ENCODE measurements at places on chromosomes 7 and 10.

- DNase-seq: no peak
Observed at GRCh38 chr7:79217468-79217867, 236.0 kb downstream of the MAGI2 start.

GRCh38 chr7:99767662-99768061, 16.3 kb downstream of the CYP3A4 start:
- no peak for DNase-seq

DNA sequence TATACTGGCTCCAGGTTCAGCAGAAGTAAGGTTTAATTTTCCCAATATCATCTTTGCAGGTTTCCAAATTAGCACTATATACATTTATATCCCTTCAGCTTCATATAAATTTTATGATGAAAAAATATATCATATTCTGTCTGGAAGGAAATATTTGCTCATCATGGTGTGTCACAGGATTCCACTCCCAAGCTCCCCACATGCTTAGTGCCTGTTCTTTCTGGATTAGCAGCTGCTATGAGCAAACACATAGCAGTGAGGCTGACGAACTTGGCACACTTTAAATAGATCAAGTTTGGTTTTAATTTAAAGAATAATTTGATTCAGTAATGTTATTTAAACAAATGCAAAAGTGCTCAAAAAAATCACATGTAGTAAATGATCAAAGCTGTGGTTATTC, 251.9 kb downstream of the AGMO start:
- DNase-seq: no peak

- no peak for DNase-seq
Observed at GRCh38 chr10:13448216-13448615, 80.6 kb downstream of the BEND7 start.

DNA sequence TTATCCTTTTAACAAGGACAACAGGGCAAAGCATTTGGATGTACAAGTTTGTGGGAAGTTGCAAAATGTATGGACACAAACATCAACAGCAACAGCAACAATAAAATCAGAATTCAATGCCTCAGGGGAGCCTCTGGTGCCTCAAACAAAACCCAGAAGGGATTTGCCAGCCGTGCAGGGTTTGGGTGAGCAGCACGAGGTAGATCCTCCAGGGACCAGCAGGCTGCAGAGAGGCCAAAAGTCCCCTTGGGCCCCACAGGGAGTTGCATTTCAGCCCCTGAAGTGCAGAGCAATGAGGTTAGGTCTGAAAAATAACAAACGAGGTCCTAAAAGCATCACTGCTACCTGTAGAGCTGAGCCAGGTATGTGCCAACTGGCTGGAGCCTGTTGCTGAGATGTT, 51.7 kb upstream of the CPXM2 start:
- DNase-seq: no peak

DNA sequence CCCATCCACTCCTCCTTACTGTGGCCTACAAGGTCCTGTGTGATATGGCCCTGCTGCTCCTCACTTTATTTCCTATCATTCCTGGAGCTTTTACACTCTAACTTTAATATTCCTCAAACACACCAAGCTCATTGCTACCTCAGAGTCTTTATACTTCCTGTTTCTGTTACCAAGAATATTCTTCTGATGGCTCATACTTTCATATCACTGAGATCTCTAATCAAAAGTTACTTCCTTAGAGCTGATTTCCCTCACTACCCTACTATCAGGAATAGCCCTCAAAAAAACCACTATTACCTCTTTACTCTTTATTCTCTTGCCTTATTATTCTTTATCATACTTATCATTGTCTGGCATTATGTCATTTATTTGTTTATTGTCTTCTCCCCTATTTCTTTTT, 5.8 kb upstream of the PPP3CB start:
- DNase-seq: no peak

DNA sequence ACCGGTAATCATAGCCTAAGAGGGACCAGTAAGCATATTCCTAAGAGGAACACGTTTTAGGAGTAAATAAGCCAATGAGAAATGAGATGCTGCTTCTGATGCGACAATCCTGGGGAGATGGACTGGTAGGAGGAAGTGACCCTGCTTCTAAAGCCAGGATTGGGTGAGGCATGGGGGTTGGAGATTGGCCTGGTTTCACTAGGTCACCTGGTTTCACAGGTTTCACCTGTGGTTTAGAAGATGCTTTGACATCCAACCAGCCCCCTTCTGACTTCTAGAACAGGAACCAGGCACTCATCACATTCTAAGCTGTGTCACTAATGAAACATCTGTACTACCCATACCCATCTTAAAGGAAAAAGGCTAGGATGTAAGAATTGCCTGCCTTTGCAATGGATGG, 53.0 kb upstream of the BAMBI start:
- no peak for DNase-seq

- DNase-seq: no peak
Observed at GRCh38 chr10:61411706-61412105, 41.5 kb downstream of the TMEM26 start.

- no peak for DNase-seq
Observed at GRCh38 chr7:14861456-14861855, 41.1 kb downstream of the DGKB start.

GRCh38 chr10:101797403-101798059, 14.3 kb upstream of the NPM3 start:
- no peak for DNase-seq

DNA sequence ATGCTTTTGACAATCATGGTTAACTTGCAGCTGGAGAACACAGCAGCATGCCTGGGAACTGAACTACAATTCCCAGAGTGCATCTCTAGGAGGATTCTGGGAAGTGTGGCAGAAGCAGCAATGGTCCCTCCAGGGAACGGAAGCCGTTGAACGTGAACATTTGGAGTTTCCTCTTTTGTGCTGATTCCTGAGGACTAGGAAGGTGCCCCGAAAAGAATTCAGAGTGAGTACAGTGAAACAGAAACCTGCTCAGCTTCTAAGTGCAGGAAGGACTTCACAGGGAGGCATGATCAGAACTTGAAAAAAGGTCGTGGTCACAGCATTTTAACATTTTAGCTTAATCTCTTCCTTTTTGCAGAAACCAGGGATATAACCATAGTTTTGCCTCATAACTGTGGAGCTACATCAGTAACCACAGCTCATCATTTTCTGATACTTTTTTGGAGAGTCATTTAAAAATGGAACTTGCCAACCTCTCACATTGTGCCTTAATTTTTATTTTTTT, at the start of gene NUDT13:
Gene NUDT13, plus strand, starts transcription at position 111 of the 505 bp plus-strand sequence. CDS start 3,911 bp downstream, outside the sequence.
- peak; percentile 53 for DNase-seq

GRCh38 chr7:367351-367901, 77.5 kb downstream of the FOXL3 start:
- no peak for DNase-seq

DNA sequence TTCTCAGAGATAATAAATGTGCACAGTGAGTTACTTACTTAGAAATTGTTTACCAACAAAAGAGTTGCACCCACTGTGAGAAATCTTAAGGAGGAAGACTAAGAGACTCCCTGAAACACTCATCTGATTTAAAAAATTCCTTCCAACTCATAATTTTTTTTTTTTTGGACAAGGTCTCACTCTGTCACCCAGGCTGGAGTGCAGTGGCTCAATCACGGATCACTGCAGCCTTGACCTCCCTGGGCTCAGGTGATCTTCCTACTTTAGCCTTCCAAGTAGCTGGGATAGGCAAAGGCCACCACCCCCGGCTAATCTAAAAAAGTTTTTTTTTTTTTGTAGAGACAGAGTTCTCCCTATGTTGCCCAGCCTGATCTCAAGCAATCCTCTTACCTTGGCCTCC, 36.0 kb downstream of the MALSU1 start:
- DNase-seq: no peak

GRCh38 chr7:116328161-116328560, 117.8 kb downstream of the TES start:
- DNase-seq: no peak

- no peak for DNase-seq
Observed at GRCh38 chr10:131081786-131082185, 229.7 kb downstream of the TCERG1L start.

GRCh38 chr7:36064676-36065075, 88.4 kb upstream of the EEPD1 start:
- DNase-seq: no peak

- no peak for DNase-seq
Observed at GRCh38 chr10:33532901-33533300, 198.4 kb upstream of the NRP1 start.

- DNase-seq: no peak
Observed at GRCh38 chr10:121947343-121948330, 19.8 kb upstream of the ATE1 start.

DNA sequence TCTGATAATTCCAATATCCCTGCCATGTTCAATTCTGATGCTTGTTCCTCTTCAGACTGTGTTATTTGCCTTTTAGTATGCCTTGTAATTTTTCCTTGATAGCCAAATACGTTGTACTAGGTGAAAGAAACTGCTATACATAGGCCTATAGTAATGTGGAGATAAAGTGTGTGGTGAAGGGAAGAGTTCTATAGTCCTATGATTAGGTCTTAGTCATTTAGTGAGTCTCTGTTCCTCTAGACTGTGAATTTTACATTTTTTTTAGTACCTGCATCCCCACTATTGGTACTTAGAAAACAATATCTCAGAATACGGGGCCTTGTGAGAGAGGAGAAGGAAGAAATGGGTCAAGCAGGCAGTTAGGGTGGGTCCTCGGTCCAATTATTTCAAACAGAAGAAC, 59.6 kb upstream of the SEMA3E start:
- DNase-seq: no peak

GRCh38 chr7:71016401-71016800, 115.5 kb upstream of the GALNT17 start:
- DNase-seq: no peak

DNA sequence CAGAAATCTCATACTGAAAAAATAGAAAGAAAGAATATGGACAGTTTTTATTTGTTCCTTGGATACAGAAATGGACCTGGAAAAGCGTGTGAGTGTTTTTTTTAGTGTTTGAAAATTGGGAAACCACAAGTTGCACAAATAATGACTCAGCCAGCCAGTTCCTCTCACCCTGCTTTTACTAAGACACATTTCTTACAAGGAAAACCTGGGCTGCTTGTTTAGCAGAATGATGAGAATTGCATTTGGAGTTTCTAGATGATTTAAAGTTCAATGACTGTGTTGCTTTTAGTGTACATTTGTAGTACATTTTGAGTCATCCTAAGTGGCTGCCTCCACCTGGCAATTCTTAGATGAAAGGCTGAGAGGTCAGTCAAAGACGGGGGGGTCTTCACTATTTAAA, 218.7 kb downstream of the ABCA13 start:
- DNase-seq: no peak

DNA sequence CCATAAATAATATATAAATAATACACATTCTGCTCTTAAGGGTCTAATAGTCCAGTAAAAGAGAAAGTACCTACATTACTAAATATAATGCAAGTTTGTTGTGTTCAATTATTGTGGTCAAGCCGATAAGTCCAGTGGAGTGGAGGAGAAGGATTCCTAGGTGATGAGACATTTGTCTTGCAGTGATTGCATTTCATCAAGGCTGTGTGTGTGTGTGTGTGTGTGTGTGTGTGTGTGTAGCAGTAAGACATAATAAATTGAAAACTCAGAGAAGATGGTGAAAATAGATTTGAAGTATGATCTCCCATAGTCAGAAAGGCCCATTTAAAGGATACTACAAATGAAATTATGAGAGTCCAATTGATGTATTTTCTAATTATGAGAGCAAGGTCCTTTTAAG, 192.5 kb upstream of the SEMA3C start:
- DNase-seq: no peak

- DNase-seq: no peak
Observed at GRCh38 chr7:157668884-157669767, 332.3 kb downstream of the DNAJB6 start.

- DNase-seq: no peak
Observed at GRCh38 chr7:12635830-12636229, 51.6 kb upstream of the ARL4A start.

DNA sequence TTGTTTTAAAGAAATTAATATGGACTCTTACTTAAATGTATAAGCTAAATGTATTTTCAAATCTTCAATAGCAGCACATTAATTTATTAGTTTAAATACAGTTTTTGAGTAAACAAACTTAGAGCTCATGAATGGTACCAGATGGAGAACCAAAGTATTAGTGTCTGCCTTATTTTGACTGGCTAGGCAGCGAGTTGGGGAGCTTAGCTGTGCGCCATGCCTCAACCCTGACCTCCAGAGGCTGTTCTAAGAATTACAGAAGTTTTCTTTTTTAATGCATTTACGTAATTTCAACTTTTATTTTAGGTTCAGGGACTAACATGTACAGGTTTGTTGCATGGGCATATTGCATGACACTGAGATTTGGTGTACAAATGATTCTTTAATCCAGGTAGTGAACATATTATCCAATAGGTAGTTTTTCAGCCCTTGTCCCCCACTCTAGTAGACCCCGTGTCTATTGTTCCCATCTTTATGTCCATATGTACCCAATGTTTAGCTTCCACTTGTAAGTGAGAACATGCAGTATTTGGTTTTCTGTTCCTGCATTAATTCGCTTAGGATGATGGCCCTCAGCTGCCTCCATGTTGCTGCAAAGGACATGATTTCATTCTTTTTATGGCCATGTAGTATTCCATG, 166.8 kb downstream of the IQUB start:
- peak; percentile 12 for DNase-seq

- DNase-seq: peak; percentile 31
Observed at GRCh38 chr7:8433477-8434289, at the start of gene NXPH1. Gene NXPH1, plus strand, starts transcription at chr7:8433609.

GRCh38 chr10:116184512-116184794, 88.6 kb downstream of the GFRA1 start:
- no peak for DNase-seq

- no peak for DNase-seq
Observed at GRCh38 chr10:54124209-54124885, 676.7 kb downstream of the PCDH15 start.

GRCh38 chr10:127408733-127409132, 140.4 kb upstream of the NPS start:
- no peak for DNase-seq

DNA sequence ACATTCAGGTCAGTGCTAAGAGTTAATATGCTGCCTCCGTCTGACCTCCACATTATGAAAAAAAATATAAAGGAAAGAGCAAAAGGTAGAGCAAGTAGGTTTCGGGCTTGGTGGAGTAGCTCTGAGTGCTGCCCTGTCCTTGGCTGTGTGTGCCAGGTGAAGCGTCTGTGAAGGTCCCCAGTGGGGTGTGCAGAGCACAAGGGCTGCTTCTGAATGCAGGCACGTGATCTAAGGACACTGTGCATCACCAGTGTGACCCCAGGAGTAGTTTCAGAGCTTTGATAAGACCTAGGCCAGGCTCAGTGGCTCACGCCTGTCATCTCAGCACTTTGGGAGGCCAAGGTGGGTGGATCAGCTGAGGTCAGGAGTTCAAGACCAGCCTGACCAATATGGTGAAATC, 36.0 kb downstream of the KLF6 start:
- DNase-seq: no peak

DNA sequence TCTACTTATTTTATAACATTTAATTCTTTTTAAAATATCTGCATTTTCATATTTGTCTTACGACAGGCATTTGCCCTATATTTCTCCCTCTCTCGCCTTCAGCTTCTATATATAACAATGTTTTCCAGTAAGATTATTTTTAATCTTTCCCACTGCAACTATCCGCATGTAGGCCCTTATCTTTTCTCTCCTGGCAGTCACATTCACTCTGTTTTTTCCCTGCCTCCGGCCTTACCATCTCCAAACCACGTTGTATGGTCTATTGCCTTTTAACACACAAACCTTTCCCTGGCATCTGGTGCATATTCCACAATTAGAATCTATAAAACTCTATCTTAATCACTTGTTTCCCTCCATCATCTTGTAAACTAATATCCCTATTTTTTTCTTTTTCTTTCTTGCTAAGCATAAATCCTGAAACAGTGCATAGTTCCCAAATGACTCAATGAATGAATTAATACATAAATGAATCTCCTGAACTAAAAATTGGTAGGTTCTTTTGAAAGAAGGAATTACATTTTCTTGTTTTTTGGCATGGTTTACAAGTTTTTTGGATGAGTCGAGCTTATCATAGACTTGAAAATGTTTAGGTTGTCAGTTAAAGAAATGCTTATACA, 173.2 kb downstream of the SEMA3A start:
- DNase-seq: no peak

Data from activated CD4-positive, alpha-beta T cell treated with anti-CD3 and anti-CD28 coated beads for 48 hours (primary cell).